Stimulated activated naive CD8-positive, alpha-beta T cell treated with anti-CD3 and anti-CD28 coated beads, Interleukin-15, amount 100 ng/mL, for 72 hours (primary cell): ENCODE measurements at places on chromosomes 3 and 15.

- DNase-seq, result no peak
These were observed 31.5 kb downstream of the SRGAP3 start for GRCh38 chr3:9217784-9218513.

- no peak for DNase-seq
These were observed 5.4 kb upstream of the TRIM59 start for GRCh38 chr3:160454995-160455394.

DNA sequence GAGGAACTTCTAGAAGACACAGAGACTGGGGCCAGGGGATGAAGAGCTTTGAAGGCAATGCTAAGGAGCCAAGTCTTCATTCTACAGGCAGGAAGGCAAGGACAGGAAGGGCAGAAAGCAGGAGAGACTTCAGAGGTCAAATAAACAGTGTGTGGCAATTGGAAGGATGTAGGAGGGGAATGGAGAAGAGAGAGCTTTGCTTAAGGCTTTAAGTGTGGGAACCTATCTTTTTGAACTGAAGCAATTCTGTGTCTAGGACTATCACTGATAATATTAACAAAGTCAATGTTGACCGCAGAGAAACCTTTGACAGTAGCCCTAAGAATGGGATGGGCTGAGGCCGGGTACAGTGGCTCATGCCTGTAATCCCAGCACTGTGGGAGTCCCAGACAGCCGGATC, 325.0 kb downstream of the FOXP1 start:
- DNase-seq, result no peak

- no peak for DNase-seq
These were observed 91.6 kb downstream of the IQSEC1 start for GRCh38 chr3:12981306-12982275.

DNA sequence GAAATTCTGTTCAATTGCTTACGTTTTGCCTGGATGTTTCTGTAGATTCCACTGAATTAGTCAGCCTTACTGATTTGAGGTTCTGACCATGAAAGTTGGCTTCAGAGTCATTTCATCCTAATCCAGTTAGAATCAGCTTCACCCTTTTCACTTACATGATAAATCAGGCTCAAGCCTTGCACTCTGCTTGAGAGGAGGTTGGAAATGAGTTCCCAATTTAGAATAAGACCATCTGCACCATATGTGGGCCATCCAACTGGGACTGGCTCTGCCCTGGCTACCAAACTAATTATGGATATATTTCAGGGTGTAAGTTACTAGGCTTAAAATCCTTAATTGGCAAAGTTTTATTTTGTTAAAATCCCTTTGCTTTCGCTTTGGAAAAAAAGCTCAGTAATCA, 255.7 kb downstream of the CHL1 start:
- no peak for DNase-seq

- no peak for DNase-seq
These were observed 108.4 kb downstream of the DNAJB8 start for GRCh38 chr3:128358156-128358895.

DNA sequence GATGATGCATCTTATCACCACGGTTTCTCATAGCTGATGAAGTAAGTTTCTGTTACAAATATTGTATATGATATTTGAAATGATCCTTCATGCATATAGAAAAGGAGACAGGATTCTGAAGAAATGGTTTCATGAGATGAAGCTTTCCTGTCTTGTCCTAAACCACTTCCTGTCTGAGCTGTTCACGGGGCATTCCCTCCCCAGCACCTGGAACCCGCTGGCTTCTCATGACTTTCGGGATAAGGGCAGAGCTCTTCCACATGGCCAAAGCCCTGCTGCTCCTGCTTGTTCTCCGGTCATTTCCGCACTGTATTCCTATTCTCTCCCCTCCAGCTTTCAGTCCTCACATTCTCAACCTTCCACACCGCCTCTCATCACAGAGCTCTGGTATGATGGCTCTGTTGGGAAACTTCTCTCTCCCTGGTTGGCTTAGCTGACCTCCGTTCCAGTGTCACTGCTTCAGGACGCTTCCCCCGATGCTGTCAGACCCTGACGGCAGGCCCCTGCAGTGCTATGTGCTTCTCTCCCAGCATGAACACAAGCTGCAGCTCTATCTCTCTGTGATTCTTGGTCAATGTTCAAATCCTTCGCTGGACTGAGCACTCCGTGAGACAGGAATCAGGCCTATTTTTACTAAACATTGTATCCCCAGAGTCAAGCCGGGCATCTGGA, 86.9 kb upstream of the HERC1 start:
- DNase-seq, result no peak

GRCh38 chr15:45376967-45377608, 1.3 kb downstream of the GATM start:
- no peak for DNase-seq

DNA sequence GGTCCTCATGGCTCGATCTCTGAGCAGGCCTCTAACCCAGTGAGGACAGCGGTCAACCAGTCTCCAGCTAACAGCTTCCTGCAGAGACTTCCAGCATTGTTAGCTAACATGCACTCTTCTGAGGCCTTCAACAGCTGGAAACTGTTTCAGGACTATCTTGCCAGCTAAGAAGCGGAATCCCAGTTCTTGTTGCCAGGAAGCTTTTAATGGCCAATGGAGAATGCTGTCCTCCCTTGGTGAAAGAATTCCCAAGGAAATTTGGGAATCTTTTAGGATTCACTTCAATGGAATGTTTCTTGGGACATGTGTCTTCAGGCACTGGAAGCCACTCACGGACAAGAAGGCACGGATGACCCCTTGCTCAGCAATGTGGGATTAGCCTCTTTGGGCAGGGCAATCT, 91.7 kb downstream of the CEMIP start:
- DNase-seq, result no peak

GRCh38 chr3:161700998-161701397, 204.4 kb downstream of the OTOL1 start:
- no peak for DNase-seq
